ENCODE measurements at places on chromosomes 6 and 20. TPM values are rescaled to one million over a fixed set of nuclear protein-coding genes. Genes with fewer than 3 reads are reported as not detected.

The EPHA7 gene
- 88.0 TPM for total RNA-seq

The XKR7 gene
- 12.3 TPM for total RNA-seq

The SMLR1 gene
- 0.18 TPM for total RNA-seq

The LRRC73 gene
- 3.7 TPM for total RNA-seq

GRCh38 chr20:51402201-51402600 is 140.3 kb downstream of the NFATC2 start:
- no peak for ATAC-seq

DNA sequence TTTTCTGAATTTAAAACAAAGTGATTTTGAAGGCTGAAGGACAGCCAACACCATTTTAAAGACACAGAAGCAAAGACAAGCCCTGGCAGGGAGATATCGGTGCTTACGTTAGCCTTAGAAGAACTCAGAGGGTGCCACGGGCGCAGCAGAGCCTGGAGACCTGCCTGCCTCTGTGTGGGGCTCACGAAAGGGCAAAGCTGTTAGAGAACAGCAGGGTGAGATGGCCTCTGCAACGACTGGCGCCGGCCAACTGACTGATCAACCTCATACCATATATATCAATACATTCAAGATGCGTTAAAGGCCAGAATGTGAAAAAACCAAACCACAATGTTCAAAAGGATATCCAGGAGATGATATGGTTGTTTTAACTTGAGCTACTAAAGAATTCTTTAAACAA is 151.0 kb upstream of the RPS6KA2 start:
- ATAC-seq, result no peak

DNA sequence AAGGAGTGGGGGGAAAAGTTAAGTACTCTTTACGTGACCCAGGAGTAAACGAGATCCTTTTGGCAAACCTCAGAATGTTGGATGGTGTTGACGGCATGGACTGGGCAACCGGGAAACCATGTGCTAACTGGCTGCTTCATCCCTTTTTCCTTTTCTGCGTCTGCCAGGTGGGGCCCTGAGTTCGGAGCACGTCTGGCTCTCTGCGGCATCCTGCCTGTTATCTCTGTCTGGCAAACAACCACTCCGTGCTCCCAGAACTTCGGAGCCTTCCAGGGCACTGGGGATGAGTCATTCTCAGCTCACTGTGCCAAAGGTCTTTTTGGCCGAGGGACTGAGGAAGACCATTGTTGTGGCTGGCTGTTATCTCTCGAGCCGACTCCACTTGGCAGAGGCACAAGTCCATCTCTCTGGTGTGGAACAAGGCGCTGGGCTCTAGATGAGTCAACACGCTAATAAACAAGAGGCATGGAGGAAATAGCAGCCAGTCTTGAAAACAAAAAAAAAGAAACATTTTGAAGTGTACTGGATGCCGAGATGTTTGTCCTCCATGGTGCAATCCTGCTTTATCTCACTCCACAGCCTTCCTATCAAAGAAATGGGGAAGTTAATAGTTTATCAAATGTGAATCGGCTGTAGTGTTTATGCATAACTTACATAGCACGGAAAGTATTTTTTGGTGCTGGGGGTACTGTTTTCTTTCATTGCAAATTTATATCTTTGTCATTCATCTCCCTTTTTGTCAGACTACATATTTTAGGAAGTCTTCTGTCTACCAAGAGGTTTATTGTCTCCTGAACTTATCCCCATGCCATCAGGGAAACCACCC is 64.6 kb upstream of the TXNDC5 start:
- peak; percentile 86 for ATAC-seq

GRCh38 chr6:100959280-100959679 is 78.2 kb upstream of the ASCC3 start:
- no peak for ATAC-seq

DNA sequence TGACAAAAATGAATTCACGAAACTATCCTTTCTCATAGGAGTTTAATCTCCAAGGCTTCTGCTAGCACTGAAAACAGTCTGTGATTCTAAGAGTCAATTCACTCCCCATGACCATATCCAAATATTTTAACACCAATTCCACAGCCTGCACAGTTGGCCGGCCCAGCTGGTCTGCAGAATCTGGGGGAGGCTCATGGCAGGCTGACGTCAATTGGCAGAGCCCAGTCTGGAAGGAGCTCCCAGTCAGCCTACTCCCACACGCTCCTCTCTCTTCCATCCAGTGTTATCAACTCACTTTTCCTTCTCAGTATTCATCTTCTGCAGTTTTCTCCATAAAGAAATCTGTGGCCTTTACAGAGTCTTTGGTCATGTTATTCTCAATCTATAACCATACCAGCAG is 111.0 kb downstream of the TBXT start:
- ATAC-seq, result no peak

GRCh38 chr20:21509597-21510371 is 4.1 kb downstream of the NKX2-2 start:
- peak; percentile 12 for ATAC-seq

DNA sequence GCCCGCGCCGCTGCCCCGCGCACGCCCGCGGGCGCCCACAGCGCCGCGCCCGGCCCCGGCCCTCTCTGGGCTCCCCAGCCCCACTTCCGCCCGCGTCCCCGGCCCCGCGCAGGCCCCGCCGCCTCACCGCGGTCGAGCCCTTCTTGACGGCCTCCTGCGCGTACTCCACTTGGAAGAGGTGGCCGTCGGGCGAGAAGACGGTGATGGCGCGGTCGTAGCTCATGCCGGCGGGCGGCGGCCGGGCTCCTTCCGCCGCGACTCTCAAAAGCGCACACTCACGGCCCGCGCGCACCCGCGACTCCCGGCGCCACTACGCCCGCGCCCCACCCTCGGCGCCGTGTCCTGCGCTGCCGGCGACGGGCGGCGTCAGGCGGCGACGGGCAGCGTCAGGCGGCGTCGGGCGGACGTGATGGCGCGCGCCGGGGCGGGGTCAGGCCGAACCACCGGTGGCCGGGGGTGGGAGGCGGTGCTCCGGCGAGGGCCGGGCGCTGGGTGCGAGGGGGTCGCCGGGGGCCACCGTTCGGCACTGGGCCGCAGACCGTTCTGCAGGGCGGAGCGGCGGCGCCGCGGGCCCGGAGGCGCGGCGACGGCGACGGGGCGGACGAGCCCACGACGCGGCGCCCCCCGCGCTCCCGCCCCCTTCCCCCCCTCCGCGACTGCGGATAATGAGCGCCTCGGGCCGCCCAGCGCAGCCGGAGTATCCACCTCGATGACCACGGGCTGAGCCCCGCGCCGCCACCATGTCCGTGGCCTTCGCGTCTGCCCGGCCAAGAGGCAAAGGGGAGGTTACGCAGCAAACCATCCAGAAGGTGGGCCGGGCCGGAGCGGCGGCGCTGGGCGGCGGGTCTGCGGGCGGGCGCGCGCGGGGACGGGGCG is at the start of the genes PSMA7 and SS18L1:
PSMA7 (minus strand) TSS at position 314 of the 876 bp plus-strand sequence; CDS start at position 223, 91 bp downstream.
SS18L1 (plus strand) TSS at position 689 of the 876 bp plus-strand sequence; CDS start at position 741, 52 bp downstream.
- ATAC-seq, result peak; percentile 77

- peak; percentile 89 for ATAC-seq
Measured at GRCh38 chr6:21396313-21396712, 197.2 kb upstream of the SOX4 start.
